Uterus (tissue), 4 donors: ENCODE measurements at places on chromosomes 11 and 22. TPM values are rescaled to one million over a fixed set of nuclear protein-coding genes. Genes with fewer than 3 reads are reported as not detected.

- H3K4me3 ChIP-seq, result no peak overlapping the region
- no peaks in the 10 kb centered on the region for H3K27me3 ChIP-seq
Measured at GRCh38 chr11:86070142-86071056, 1.5 kb upstream of the PICALM start.

GRCh38 chr11:90650153-90650552 lies 427.3 kb upstream of the CHORDC1 start:
- no peak overlapping the region for H3K4me3 ChIP-seq
- H3K27ac ChIP-seq, result no peak overlapping the region
- no peaks in the 10 kb centered on the region for H3K4me1 ChIP-seq
- H3K27me3 ChIP-seq, result no peaks in the 10 kb centered on the region
- no peak for DNase-seq

DNA sequence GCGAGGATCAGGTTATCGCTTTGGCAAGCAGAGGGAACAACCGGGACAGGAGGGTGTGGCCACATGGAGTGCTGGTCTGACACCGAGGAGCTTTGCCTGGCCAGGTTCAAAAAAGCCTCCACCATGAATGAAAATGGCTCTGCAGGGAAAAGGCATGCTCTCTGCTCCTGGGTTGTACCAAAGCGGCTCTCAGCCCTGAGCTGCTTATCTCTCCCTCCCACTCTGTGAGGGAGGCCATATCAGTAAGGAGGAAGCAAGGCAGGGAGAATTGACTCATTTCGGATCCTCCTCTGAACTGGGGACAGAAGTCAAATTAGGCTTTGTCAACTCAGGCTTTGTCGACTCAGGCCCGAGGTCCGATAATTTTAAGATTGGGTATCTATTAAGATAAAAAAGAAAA lies 82.9 kb upstream of the CRTAM start:
- no peaks in the 10 kb centered on the region for H3K4me1 ChIP-seq
- DNase-seq, result no peak
- H3K36me3 ChIP-seq, result no peaks in the 10 kb centered on the region
- H3K4me3 ChIP-seq, result no peak overlapping the region

Gene SLC16A8
- not detected for total RNA-seq

GRCh38 chr11:64334764-64335735 lies 5.0 kb upstream of the CCDC88B start:
- no peak overlapping the region for H3K27ac ChIP-seq
- no peaks in the 10 kb centered on the region for H3K27me3 ChIP-seq
- no peaks in the 10 kb centered on the region for H3K4me1 ChIP-seq
- DNase-seq, result no peak
- no peak overlapping the region for H3K4me3 ChIP-seq
- no peaks in the 10 kb centered on the region for H3K36me3 ChIP-seq

DNA sequence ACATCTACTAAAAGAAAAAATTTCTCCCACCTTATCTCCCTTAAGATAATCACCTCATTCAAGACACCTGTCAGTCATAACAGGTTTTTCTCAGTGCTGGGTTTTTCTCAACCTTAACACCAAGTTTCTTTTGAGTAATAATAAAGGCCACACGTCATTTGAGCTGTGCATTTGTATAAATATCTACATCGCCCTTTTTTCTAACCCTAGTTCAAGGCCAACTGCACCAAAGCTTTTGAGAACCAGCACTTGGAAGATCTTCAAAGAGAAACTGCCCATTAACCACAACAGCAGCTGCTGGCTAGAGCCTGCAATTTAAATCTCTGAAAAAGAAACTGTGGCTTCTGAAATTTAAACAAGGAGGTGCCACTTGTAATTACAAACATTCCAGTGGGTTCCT lies 6.9 kb downstream of the CADM1 start:
- no peak overlapping the region for H3K4me3 ChIP-seq
- no peaks in the 10 kb centered on the region for H3K36me3 ChIP-seq
- H3K27me3 ChIP-seq, result peaks cover 3% of the 10 kb centered on the region
- no peak for DNase-seq

GRCh38 chr22:32615874-32616564 lies 141.4 kb downstream of the FBXO7 start:
- no peak for DNase-seq
- peak overlapping the region; percentile 97 for H3K27ac ChIP-seq
- no peaks in the 10 kb centered on the region for H3K36me3 ChIP-seq
- no peak overlapping the region for H3K4me3 ChIP-seq

GRCh38 chr11:15048616-15049015 lies 24.8 kb upstream of the CALCB start:
- no peak for DNase-seq
- H3K36me3 ChIP-seq, result no peaks in the 10 kb centered on the region
- H3K27me3 ChIP-seq, result no peaks in the 10 kb centered on the region
- no peak overlapping the region for H3K27ac ChIP-seq

DNA sequence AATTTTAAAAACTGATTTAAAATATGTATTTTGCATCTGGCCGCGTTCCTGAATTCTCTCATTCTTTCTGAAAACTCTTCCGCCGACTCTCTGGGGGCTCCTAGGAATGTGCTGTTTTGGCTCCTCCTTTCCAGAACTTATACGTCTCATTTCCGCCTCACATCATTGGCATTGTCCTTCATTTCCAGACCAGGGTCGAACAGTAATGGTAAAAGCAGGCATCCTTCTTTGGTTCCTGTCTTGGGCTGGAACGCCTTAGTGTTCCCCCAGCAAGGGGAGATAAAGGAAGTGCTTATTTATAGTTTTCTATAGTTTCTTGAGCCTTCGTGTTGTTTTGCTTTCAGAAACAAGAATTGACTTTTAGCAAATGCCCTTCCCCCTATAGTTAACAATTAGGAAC lies 10.9 kb upstream of the TNNT3 start:
- no peaks in the 10 kb centered on the region for H3K4me1 ChIP-seq
- peak overlapping the region; percentile 75 for H3K27ac ChIP-seq
- DNase-seq, result no peak

- H3K27ac ChIP-seq, result peak overlapping the region; percentile 95
- no peaks in the 10 kb centered on the region for H3K36me3 ChIP-seq
- peak overlapping the region; percentile 76 for H3K4me3 ChIP-seq
- H3K27me3 ChIP-seq, result no peaks in the 10 kb centered on the region
- no peak for DNase-seq
Measured at GRCh38 chr11:57639321-57640067, 10.2 kb downstream of the YPEL4 start.

- H3K4me1 ChIP-seq, result peaks cover 23% of the 10 kb centered on the region
- H3K27me3 ChIP-seq, result peaks cover 15% of the 10 kb centered on the region
- no peak overlapping the region for H3K4me3 ChIP-seq
- H3K27ac ChIP-seq, result no peak overlapping the region
Measured at GRCh38 chr11:71255323-71255722, 2.9 kb upstream of the SHANK2 start.

DNA sequence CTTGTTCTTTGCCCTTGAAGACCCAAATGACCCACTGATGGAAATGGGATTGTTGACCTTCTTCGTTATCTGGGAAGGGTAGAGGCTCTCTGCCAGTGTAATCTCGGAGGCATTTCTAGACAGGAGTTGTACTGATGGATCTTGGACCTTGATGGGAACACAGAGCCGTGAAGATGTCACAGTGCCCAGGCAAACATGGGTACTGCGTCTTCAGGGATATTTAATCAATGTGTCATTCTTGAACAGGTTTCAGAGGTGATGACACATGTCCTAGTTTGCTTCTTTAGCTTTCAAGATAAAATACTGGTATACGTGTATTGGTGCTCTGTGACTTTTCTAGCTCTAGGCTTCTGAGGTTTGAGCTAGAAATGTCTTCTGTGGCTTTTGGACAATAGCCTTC lies 6.2 kb downstream of the LDLRAD3 start:
- H3K4me1 ChIP-seq, result peaks cover 5% of the 10 kb centered on the region
- no peak overlapping the region for H3K4me3 ChIP-seq
- H3K36me3 ChIP-seq, result no peaks in the 10 kb centered on the region
- H3K27me3 ChIP-seq, result no peaks in the 10 kb centered on the region
- no peak for DNase-seq

- H3K27me3 ChIP-seq, result no peaks in the 10 kb centered on the region
- H3K36me3 ChIP-seq, result no peaks in the 10 kb centered on the region
Measured at GRCh38 chr11:128484172-128484571, 103.2 kb downstream of the ETS1 start.

Gene MMP26
- not detected for total RNA-seq

DNA sequence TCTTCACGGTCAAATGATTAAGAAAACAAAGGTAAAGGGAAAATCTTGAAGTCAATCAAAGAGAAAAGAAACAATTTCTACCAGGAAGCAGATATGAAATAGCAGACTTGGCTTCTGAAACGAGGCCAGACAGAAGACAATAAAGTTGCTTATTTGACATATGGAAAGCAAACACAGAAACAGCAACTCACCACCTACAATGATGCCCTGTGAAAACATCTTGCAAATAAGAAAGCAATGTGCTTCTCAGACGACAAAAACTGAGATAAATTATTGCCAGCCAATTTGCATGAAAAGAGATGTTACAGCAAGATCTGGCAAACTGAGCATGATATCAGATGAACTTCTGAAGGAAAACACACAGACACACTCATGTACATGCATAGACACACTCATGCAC lies 45.9 kb upstream of the CTSC start:
- DNase-seq, result no peak
- no peak overlapping the region for H3K27ac ChIP-seq
- no peaks in the 10 kb centered on the region for H3K27me3 ChIP-seq
- no peaks in the 10 kb centered on the region for H3K36me3 ChIP-seq

- no peaks in the 10 kb centered on the region for H3K27me3 ChIP-seq
- no peak overlapping the region for H3K4me3 ChIP-seq
- no peaks in the 10 kb centered on the region for H3K36me3 ChIP-seq
- no peak for DNase-seq
- H3K4me1 ChIP-seq, result no peaks in the 10 kb centered on the region
- H3K27ac ChIP-seq, result no peak overlapping the region
Measured at GRCh38 chr11:44167046-44167445, 71.6 kb downstream of the EXT2 start.

Gene HBG2
- not detected for total RNA-seq

DNA sequence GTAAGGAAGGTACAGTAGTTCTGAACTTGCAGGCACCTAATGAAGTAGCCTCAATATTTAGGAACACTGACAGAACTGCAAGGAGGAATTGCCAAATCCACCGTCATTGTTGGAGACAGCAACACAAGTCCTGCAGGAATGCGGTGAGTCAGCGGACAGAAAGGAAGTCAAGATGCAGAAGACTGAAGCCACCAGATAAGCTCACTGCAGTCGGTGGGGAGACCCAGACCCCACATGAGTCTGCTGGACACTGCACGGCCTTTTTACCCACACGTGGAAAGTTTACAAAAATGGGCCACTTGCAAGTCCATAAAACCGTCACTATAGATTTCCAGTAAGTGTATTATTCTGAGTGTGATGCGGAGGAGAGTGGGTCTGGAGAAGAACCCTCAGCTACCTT lies 1471.6 kb downstream of the TBC1D22A start:
- DNase-seq, result no peak
- H3K4me3 ChIP-seq, result no peak overlapping the region
- no peak overlapping the region for H3K27ac ChIP-seq
- no peaks in the 10 kb centered on the region for H3K4me1 ChIP-seq

GRCh38 chr11:111933872-111934271 lies 3.3 kb upstream of the DIXDC1 start:
- no peaks in the 10 kb centered on the region for H3K4me1 ChIP-seq
- no peak overlapping the region for H3K4me3 ChIP-seq
- no peak overlapping the region for H3K27ac ChIP-seq
- no peaks in the 10 kb centered on the region for H3K36me3 ChIP-seq

GRCh38 chr11:90601261-90601660 lies 378.4 kb upstream of the CHORDC1 start:
- H3K36me3 ChIP-seq, result no peaks in the 10 kb centered on the region
- no peak for DNase-seq
- H3K4me3 ChIP-seq, result no peak overlapping the region
- no peaks in the 10 kb centered on the region for H3K4me1 ChIP-seq

Gene MUC5AC
- total RNA-seq, result not detected
